ENCODE measurements at places on chromosomes 1 and 21.
A peak's percentile ranks its signal among the peaks of the same experiment; 100 is the strongest.

DNA sequence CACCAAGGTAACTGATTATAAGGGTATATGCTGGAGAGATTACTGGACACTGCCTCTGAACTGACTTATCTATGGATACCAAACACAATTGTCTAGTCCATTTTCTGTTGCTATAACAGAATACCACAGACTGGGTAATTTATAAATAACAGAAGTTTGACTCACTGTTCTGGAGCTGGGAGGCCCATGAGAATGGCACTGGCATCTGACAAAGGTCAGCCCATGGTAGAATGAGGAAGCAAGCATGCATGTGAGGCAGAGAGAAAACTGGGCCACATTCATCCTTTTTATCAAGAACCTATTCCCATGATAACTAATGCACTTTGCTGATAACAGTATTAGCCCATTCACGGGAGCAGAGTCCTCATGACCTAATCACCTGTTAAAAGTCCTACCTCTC, 37.4 kb downstream of the FCER1A start:
- no peak for DNase-seq

- DNase-seq = no peak
These were observed 2.4 kb upstream of the E2F2 start for GRCh38 chr1:23533246-23534023.

DNA sequence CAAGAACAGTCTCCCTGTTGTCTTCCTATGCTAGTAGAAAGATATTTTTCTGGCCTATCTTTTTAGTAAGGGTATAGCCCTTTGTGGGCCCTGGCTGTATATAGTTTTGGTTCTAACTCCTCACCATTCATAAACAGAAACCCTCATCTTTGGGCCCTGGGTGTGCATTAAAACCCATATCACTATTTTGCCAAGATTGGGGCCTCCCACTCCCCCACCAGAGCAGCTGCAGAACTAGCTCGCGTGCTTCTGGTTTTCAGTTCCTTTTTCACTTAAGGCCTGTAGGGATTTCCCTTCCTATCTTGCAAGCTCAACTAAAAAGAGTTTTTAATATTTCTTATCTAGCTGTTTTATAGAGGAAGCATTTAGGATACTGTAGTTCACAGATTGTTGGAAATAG, 106.4 kb downstream of the RGL1 start:
- no peak for DNase-seq

- no peak for DNase-seq
These were observed 14.4 kb upstream of the AKR1A1 start for GRCh38 chr1:45535988-45536766.

- DNase-seq = no peak
These were observed 15.3 kb downstream of the ENO1 start for GRCh38 chr1:8863138-8863537.

GRCh38 chr1:150536836-150537731, 12.1 kb upstream of the ADAMTSL4 start:
- no peak for DNase-seq

DNA sequence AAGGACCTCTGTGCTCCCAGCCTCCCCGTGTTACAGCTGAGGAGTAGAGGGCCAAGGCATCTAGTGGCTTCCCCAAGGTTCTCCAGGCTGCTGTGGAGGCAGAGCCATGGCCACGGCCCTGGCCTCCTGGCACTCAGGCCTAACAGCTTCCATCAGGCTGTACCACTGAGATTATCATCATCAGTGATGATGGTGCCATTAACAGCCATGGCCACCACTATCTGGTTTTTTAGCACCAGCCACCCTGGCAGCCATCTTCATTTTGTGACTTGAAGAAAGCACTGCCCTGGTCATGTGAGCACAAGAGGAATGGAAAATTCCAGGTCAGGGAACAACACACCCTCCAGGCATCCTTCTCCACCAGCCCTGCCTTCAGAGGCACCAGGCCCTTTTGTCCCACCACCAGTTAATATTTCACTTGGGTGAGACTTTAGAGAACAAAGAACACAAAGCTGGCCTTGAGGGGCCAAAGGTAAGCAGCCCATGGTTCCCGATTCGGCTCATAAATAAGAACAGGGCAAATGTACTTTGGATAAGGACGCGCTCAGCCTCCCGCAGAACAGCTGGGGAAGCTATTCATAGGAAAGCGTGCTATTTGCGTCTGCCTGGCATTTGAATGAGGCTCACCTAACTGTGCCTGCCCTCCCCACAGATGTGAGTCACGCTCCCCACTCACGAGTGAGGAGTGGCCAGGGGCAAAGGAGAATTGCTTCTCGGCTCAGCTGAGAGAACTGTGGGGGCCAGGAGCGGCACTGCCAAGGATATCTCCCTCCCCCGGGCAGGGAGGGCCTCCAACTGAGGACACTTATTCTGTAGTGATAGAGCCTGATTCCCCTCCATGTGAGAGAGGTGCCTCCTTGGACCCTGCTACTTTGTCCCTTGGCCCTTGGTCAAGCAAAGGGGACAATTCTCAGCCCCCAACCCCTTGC, 95.6 kb downstream of the CD58 start:
- DNase-seq = no peak

GRCh38 chr1:167522246-167522645, 3.9 kb upstream of the CD247 start:
- DNase-seq = no peak

GRCh38 chr1:100474834-100475233, 63.1 kb upstream of the GPR88 start:
- DNase-seq = no peak

- no peak for DNase-seq
These were observed 458.4 kb upstream of the LRRC7 start for GRCh38 chr1:69109277-69109676.

DNA sequence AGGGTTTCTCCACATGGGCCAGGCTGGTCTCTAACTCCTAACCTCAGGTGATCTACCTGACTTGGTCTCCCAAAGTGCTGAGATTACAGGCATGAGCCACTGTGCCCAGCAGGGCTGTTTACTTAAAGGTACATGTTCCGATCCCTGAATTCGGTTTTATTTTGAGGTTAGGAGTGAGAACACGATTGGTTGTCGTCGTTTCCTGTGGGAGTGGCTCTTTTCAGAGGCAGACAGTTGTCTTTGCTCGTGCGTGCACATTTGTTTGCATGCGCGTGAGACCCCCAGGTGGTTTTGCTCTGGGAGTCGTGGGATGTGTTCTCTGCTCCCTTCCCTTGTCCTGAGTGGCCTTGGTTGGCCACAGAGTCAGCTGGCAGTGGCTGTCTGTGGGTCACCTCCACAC, 60.2 kb downstream of the SKI start:
- no peak for DNase-seq

GRCh38 chr1:115184951-115185331, 95.6 kb upstream of the TSPAN2 start:
- DNase-seq = no peak

DNA sequence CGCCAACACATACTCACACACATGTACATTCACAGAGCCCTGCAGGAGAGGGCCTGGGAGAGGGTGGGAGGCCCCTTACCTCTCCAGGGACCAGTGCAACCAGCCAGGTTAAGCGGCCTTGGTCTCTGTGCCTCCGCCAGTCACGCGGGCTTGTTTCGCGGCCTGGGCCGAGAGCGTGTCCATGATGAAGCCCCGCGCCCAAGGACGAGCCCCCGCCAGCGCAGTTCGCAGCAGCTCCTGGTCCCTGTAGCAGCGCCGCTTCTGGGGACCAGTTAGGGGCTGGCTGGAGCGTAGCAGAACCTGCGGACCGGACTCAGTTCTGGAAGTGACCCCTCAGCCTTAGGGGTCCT, 7.3 kb upstream of the FAM167B start:
- DNase-seq = peak; percentile 68

DNA sequence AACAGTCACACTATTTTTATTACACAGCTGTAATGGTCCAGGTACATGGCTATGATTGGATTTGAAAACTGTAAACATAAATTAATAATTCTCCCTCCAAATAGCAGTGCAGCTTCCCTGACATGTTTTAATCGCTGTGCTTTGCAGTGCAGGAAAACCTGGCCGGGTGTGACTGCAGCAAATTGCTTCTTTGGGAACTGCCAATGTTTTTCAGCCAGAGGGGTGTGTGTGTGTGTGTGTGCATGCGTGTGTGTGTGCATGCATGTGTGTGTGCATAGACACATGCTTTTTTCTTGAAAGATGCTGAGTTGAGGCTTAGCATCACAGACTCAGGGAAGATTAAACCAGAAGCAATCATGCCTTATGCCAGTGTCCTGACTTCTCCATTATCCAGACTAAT, 231.2 kb downstream of the PRDM2 start:
- no peak for DNase-seq

DNA sequence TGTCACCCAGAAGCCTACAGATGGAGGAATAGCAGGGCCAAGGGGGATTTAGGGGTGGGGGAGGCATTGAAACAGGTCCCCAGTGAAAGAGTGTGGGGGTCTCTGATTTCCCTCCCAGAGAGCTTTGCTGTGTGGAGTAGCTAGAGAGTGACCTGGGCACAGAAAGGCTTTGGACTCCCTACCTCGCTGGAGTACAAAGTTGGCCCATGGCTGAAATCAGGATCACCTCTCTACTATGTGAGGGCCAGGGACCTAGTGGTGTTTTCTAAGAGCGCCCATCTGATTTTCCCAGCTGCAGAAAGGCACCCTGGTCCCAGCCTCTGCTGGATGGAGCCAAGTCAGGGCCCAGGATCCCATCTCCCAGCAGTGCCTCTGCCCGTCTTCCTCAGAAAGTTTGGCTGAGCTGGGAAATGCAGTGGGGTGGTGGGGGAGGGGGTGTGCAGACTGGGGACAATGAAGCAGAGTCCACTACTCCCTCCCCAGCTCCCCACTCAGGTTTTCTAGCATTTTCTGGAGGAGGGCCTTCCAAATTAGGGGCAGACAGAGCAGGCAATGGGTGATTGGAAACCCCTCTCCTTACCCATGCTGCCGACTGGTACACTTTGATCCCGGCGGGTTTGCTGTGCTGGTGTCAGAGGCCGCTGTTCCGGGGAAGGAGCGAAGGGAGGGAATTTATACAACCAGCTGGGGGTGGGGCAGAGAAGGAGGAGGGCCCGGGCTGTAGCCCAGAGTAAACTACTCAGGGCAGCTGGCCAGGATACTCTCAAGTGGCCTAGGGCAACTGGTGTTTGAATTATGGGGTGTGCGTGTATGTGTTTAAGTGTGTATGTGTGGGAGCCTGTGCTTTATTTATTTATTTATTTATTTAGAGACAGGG, at the start of gene SELENBP1:
SELENBP1 (minus strand) TSS at position 648 of the 877 bp plus-strand sequence; CDS start at position 584, 64 bp downstream.
- DNase-seq = peak; percentile 97

DNA sequence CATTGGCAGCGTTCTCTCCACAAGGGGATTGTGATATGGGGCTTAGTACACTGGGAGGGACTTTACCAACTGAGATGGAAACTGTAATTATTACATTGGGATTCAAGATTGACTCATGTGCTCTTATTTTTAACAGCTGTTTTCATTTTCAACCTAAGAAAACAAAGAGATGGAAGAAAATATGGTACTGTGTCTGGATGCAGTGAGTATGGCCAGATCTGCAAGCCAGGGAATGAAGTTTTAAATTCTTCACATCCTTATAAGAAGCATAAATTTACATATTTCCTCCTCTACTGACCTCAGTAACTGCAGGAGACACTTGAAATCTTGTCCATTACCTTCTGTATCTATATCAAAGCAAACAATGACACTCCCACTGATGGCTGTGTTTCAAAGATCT, 81.5 kb upstream of the EDEM3 start:
- no peak for DNase-seq

GRCh38 chr1:179353546-179353945, 12.2 kb upstream of the AXDND1 start:
- DNase-seq = no peak

- DNase-seq = no peak
These were observed 16.3 kb downstream of the PHGDH start for GRCh38 chr1:119727991-119728390.

DNA sequence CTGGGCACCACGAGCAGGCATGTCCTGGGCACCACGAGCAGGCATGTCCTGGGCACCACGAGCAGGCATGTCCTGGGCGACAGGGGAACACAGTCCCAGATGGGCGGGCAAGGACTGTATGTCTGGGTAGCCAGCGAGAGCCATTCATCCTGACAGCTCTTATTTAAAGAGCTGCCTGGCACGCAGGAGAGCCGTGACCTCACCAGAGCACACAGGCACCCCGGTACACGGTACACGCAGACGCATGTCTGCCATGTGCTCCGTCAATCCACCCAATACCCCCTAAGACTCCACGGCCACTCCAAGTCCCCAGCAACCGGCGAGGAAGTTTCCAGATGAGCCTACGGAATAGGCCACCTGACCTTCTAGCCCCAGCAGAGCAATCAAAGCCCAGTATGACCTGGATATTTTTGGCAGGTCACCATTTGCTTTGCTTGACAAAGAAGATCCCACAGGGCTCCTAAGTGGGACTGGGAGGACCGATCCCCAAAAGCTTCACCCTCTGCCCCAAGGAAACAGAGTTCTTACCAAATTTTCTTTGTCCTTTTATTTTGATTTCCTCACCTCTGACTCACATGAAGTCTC, 51.7 kb downstream of the CASZ1 start:
- no peak for DNase-seq

DNA sequence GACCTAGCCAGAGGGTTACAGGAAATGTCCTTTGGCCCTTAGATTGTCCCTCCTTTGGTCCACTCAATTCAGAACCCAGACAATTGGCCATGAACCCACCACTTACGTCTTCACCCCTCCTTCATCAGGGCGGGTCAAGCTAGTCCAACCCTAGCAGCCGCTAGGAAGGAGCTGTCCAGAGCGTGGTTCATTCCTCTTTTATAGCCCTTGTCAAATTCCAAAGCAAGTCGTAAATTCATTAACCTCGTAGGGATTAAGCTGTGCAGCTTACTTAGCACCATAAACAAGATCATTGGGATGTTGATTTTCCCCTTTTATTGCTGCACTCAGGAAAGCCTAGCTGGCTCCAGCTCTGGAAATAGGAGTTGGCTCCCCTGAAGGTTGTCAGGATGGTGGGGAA, 90.1 kb downstream of the TMEM53 start:
- no peak for DNase-seq

GRCh38 chr1:185864889-185865517, 130.8 kb downstream of the HMCN1 start:
- DNase-seq = no peak

GRCh38 chr1:38173157-38173831, 126.7 kb upstream of the POU3F1 start:
- DNase-seq = no peak

GRCh38 chr1:1259951-1260600, 13.6 kb upstream of the C1QTNF12 start:
- DNase-seq = no peak

GRCh38 chr1:220077887-220078286, 11.7 kb downstream of the BPNT1 start:
- no peak for DNase-seq

DNA sequence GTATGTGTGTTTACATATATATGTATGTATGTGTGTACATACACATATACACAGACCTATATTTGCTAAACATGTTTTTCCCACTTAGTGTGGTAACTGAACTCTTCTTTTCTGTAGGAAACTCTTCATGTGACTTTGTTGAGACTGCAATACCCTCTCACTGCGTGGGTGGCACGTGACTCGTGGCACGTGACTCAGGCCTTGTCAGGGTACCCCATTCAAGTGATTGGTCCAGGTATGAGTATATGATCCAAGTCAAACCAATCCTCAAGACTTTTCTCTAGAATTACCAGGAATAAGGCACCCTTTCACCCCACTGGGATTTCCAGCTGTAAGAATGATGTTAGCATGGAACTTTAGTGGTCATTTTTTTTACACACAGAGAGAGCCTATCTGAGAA, 149.2 kb upstream of the KCNK2 start:
- no peak for DNase-seq

Measured in NCI-H69 (cell line).